NCI-H2081 (cell line): ENCODE measurements at places on chromosomes 4 and X.

GRCh38 chr4:58166490-58166889, 1056.3 kb upstream of the IGFBP7 start:
- peak; percentile 18 for DNase-seq

DNA sequence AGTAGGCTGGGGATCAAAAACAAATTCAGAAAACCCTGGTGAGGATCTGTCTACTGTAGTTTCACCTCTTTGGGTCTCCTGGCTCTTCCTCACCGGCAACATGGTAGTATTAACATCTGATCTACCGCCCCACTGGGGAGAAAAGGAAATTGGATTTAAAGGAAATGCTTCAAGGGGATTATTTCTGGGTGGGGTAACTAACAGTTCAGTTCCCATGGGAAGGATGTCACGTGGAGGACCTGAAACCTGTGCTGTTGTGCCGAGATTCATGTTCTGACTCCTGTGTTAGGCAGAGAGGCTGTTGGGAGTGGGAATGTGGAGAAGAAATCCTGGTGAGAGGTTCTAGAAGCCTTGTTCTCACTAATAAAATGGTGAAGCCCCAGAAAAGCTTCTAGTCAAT, 254.4 kb downstream of the BCOR start:
- no peak for DNase-seq

DNA sequence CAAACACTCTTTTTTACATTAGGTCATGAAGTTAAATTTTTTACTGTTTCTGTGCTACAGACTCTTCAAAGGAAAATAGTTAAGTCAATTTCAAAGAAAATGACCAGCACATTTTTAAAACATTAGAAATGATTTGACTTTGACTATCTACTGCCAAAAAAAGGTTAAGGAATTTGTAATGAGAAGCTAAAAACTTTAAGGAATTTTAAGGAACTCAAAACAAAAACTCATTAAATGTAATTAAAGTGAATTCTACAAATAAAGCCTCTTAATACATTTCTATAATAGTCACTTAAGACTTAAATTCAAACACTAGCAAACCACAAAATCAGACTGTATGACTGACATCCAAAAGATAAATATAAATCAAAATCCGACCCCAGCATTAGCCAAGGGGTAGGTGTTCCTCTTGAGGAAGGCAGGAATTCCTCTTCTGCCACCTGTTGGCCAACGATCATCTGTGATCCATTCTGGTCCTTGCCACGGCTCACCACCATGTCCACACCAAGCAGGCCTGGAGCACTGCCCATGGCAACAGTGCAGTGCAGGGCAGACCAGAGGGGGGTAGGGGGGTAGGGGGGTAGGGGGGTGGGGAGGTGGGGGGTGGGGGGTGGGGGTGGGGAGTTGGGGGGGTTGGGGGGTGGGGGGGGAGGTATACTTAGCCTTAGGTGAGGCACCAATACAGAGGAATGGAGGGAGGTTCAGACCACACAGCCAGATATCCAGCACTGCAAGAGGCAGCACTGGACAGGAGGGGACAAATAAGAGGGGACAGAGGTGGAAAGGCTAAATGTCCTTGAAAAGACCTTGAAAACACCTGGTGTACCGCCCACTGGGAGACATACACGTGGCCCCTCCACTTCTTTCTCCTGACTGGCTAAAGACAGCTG, 287.4 kb downstream of the CHIC1 start:
- DNase-seq: no peak

- DNase-seq: no peak
Measured at GRCh38 chr4:184357165-184357564, 117.2 kb downstream of the IRF2 start.

GRCh38 chr4:2825740-2826139, 17.9 kb upstream of the ADD1 start:
- no peak for DNase-seq
